ENCODE measurements at places on chromosomes 4 and X.
A peak's percentile ranks its signal among the peaks of the same experiment; 100 is the strongest.

GRCh38 chrX:458631-459061 is 71.9 kb upstream of the PPP2R3B start:
- DNase-seq: no peak

GRCh38 chrX:47595716-47596251 is 13.5 kb downstream of the TIMP1 start:
- no peak for DNase-seq

DNA sequence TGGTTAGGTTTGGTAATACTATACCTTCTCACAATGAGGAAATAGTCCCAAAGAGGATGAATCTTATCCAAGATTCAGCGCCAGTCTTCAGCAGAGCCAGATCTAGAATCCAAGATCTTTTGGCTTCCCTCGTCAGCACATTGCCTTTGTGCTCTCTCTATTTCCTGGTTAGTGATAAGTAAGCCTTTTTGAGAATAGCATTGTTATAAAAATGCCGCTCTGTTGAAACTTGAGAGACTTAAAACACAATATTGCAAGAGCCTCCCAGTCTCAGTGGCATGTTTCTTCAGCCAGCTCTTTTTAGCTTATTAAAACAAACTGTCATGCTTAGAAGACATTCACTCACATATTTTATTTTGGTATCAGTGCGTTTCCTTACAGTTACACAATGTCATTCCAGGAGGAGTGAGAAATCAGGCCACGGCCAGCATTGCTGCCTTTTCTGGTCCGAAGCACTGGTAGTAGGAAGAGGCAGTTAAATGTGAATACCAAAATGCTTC is 141.4 kb downstream of the KLHL8 start:
- no peak for DNase-seq

DNA sequence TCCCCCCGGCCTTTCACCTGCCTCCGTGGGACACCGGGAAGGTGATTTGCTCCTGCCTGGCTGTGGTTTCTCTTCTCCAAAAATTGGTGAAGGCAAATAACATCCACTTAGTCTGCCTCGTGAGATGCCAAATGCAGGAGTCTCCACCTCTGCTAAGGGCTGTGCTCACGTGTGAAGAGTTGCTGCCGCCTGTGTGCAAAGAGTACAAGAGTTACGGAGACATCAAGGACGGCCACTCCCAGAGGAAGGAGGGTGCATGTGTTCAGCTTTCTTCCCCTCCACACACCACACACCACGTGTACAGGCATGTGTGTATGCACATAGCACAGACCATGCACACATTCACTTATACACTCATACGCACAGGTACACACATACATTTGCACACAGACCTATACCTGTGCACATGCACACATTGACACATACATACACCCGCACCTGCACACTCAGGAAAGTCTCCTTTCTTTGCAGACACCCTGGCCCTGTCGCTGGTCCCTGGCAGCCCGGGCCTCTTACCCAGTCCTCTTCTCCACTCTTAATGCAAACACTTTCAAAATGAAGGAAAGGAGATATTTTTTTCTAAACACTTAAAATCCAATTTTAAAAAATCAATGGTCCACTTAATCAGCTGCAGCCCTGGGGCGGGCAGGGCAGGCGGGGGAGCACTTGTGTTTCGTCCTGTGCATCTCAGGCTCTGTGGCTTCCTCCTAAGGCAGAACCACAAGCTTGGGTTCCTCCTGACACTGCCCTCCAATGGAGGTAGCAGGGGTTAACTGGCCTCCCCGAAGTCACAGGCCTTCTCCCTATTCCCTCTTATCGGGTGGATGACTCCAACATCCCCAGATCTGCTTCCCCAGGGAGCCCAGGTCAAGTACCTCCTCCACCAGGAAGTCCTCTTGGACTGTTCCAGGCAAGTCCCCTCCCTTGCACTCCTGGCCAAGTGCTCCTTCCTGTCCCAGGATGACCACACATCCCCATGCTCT is 103.0 kb downstream of the CPZ start:
- no peak for DNase-seq

DNA sequence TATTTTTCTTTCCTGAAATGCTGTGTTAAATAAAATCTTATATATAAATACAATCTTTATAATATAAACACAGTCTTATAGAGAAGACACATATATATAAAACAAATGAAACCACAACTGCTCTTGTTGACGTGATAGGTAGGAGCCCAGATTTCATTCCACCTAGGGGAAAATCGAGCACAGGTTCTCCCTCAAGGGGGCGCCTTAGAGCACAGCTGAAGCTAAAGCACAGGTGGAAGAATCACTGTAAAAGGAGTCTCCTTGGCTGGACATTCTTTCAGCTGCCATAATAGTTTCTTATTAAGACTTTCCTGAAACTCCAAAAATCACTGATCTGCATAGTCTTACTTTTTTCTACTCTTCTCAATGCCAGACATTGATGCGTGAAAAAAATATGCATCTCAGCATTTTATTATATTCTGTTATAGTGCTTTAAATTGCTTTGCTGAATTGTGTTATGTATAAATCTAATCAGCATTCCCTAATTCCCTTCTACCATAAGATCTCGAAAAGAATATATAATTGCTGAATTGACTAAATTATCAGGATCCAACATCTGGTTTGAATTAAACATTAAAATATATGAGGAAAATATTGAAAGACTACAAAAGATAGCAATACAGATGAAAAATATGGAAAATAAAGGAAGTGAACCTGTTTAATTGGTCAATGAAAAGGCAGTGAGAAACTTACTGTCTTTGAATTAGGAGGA is 25.5 kb upstream of the RXFP1 start:
- DNase-seq: no peak

DNA sequence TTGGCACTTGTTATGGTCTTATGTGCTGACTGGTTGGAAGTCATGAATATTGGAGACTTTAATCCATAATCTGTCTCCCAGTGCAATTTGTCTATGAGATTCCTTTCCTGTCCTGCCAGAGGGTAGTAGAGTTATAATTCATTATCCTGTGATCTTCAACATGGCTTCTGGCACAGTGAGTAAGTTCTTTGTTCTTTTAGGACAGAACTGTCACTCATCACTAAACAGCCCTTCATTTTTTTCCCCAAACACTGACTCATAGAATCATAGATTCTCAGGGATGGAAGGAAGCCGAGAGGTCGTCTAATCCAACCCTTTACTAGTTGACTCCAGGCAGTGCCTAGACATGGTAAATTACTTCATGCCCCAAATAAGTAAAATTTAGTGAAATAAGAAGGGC is 78.4 kb downstream of the LUZP4 start:
- no peak for DNase-seq

GRCh38 chrX:149312097-149312496 is 193.0 kb downstream of the IDS start:
- DNase-seq: no peak

DNA sequence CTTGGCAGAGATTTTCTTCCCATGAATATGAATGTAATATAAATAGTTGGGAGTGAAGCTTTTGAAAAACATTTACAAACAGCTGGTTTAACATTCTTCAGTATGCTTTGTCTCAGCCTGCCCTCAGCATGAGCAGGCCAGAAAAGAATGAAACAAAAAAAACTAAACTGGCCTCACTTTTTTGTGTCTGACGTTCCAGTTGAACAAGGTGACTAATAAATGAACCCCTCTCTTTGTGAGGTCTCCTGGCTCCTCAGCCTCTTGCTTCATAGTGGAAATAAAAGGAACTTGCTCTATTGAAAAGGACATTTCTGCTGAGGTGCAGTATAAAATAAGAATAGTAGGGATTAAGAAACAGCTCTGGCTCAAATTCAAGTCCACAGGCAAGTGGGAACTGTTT is 9.4 kb downstream of the CHST7 start:
- DNase-seq: no peak

DNA sequence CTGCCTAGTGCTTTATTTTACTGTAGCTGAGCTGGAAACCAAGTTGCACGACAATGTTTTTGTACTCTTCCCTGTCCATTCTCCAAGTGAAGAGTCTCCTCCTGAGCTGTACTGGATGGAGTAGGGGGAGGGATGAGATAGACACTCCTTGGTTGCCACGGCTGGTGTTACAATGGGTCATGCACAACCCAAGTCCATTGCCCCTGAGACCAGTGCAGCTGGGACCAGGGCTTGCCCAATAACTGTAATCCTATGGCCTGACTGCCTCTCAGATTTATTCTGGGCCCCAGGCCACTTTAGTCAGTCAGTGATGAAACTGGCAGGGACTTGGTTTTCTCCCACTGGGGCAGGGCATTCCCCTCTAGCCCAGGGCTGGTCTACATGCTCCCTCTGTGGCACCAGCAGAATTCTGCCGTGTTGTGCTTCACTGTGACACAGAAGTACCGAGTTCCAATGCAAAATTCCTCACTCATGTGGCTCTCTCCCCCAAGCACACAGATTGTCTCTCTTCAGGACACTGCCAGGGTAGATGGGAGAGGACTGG is 203.3 kb upstream of the PCDH18 start:
- DNase-seq: no peak

- no peak for DNase-seq
Measured at GRCh38 chr4:174061026-174061425, 222.4 kb downstream of the FBXO8 start.

DNA sequence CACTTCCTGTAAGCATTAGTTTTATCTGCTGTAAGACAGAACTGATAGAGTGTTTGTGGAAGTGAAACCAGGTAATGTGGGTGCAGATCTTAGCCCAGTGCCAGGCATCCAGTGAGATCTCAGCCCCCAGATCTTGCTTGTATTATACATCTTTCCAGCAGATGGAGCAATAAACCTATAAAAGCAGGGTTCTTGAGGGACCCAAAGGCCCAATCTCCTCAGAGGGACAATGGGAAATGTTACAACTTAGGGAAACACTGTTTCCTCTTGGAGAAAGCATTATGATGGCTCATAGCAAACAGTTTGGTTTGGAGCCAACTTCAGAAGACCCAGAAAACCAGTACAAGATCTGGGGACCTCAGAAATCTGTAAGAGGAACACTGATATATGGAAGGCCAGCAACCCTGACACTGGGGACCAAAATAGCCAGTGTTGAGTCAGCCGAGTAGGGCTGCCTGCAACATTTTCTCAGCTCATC is 206.3 kb downstream of the SLC7A11 start:
- DNase-seq: no peak

DNA sequence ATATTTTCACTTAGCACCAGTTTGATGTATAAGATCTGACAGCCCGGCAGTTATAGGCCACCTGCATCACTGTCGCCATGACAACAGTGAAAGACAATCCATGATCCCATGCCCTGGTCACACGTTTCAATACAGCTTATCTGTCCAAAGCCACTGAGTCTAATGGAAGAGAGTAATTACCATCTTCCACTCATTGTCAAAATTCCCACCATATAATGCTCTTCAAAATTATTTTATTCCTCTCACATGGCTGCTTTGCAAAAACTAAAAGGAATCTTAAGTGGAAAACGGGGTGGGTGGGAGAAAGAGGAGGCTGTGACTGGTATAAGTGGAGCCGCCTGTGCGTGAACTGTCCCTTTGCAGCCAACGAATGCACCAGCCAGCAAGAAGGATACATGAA is 44.2 kb downstream of the MAML3 start:
- DNase-seq: no peak

DNA sequence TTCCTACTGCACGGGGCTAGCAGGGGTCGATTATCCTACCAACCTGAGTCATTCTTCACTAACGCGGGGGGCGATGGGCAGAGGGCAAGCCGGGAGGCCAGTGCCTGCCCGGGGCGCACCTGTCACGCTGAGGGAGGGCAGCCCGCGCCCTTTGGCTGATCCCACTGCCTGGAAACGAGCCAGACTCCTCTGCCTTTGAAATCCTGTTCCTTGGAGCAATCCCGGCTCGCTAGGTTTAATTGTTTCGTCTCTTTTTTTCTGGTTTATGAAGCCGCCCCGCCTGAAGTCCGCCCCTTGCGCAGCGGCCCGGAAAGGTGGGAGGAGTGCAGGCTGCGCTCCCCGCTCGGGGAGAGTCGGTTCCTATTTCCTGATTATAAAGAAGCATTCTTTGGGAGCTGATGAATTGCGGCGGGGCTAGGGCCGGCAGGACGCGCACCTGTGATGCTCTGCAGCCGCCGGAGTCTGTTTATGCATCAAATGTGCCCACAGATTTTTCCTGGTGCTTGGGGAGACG is 484.2 kb downstream of the BCOR start:
- DNase-seq: peak; percentile 1

DNA sequence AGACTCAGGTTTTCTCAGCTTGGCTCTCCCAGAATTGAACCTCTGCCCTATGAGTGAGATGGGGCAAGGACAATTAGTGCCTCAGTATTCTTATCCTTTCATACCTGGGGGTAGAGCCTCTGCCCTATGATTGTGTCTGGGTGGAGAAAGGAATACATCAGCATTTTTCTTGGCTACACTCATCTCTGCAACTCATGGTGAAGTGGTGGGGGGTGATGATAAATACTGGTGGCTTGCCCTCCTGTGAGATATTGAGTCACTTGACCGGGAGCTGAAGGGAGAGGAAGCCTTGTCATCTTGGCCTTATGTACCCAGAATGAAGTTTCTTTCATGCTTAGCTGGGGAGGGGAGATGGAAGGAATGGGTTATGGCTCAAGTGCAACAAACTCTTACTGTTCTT is 71.3 kb upstream of the ENOX2 start:
- no peak for DNase-seq

DNA sequence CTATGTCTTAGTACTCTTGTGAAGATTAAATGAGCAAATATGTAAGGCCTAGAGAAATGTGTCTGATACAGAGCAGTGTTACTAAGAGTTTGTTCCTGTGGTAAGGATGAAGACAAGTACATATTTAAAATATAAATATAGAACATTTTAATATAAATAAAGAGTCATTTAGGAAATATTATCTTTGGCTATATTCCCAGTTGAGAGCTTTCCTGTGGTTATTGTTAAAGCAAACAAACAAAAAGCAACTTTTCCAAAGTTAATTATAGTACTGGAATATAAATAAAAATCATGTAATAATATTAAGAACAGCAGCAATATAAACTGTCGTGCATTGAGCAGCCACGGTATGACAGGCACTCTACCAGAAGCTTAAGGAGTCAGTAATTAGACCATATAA is 472.5 kb downstream of the INPP4B start:
- DNase-seq: no peak

DNA sequence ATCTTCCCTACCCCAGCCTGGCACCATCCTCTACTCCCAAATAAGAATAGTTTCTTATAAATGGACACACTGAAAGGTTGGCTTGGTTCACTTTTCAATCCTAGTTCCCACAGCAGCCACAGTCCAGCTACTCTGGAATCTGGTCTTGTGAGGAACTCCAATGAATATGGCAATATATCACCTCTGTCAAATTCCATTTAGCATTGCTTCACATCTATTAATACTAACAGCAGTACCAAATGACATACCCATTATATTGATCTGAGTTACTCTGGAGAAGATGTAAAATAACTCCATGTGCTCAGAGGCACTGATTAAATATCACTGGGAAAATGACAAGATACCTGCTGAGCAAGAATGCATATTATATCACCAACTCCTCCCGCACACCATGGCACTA is 8.6 kb downstream of the OPHN1 start:
- no peak for DNase-seq

GRCh38 chr4:42361456-42361855 is 35.8 kb upstream of the SHISA3 start:
- no peak for DNase-seq

DNA sequence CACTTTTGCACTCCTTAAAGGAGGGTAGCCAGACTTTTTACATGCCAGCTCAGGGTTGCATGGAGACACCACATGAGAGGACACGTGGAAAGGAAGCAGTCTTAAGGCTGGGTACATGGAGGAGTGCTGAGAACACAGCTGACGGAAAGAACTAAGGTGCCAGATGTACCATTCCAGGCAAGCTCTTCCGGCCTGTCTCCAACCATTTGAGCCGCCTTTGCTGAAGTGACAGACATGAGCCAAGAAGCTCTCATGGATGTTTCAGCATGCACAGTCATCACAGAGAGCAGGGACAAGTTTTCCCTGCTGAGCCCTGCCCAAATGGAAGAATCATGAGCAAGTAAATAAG is 83.4 kb upstream of the BMP2K start:
- DNase-seq: no peak

GRCh38 chrX:83934220-83934619 is 73.3 kb downstream of the CYLC1 start:
- no peak for DNase-seq

All from stimulated activated CD8-positive, alpha-beta memory T cell treated with anti-CD3 and anti-CD28 coated beads, Interleukin-12 subunit alpha, Interleukin-12 subunit beta, amount 100 ng/mL, for 4 hours (primary cell).